Retina (tissue), 1 donor: ENCODE measurements at places on chromosomes 6 and 20.

- no peak for DNase-seq
Measured at GRCh38 chr6:38192487-38192886, 373.0 kb downstream of the ZFAND3 start.

GRCh38 chr6:52284131-52284459 is 447 bp downstream of the MCM3 start:
- no peak for DNase-seq

- no peak for DNase-seq
Measured at GRCh38 chr20:43492101-43492500, 15.4 kb upstream of the L3MBTL1 start.

- no peak for DNase-seq
Measured at GRCh38 chr6:54308986-54309315, 710 bp downstream of the TINAG start.

DNA sequence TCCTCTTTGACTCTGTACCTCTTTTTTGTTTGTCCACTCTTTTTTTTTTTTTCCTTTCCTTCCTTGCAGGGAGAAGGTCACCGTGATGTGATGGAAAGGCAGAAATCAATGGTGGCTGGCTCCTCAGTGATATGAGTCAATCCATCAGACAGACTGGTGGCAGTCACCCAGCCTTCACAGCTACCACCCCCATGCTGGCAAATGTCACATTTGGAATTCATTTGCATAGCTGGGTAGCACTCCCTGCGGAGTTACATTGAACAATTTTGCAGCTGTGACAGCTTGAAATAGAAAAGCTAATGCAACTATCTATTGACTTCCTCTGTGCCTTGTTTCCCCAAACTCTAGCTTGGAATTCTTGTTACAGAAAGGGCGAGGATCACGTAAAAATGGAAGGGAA is 668.4 kb downstream of the C6orf118 start:
- DNase-seq: peak; percentile 16

DNA sequence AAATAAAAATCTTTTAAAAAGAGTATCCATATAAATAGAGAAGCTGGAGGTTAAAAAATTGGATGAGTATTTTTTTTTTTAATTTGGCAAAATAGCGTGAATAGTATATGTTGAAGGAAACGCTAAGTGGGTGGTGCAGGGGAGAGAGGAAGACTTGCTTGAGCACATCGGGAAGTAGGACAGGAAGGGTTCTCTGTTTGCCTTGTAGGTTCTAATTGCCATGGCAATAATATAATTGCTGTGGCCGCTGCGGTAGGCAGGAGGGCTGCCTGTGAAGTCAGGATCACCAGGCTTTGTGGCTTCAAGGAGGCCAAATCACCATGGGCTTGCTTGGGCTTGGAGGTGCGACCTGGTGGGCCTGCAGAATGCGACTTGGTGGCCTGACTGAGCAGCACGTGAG is 35.1 kb downstream of the IGF2R start:
- DNase-seq: no peak

GRCh38 chr20:57159193-57159851 is 107.1 kb downstream of the BMP7 start:
- no peak for DNase-seq

DNA sequence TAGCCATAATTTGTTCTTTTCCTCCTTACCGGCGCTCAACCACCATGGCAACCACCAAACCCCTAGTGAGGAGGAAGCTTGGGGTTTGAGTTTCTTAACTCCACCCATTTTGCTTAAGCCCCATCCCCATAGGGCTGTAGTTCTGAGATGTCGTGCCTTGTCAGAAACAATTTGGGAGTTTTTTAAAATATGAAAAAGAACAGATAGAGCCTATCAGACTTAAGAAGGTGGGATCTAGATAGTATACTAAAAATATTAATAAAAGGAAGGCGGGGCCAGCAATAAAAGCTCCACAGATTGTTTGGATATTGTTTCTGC is 5.6 kb downstream of the BRD2 start:
- no peak for DNase-seq

GRCh38 chr20:31587545-31588389 is 17.3 kb upstream of the ID1 start:
- peak; percentile 63 for DNase-seq

DNA sequence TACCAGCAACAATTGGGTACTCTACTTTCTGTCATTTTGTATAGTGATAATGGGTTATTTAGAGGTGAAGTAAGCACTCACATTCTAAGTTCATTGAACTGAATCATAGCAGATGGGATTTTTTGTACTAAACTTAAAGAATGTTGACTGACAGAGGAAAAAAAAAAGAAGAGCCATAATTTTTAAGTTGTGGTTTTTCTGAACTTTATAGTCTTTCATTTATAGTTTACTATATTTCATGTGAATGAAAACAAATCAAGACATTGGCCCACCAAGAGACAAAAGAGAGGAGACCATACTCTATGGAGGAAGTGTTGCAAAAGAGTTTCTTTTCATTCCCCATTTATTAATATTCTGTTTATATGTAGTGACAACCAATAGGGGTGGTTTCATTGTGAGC is 685.7 kb downstream of the BCKDHB start:
- DNase-seq: no peak

- no peak for DNase-seq
Measured at GRCh38 chr6:103769431-103769830, 1090.3 kb downstream of the HACE1 start.
